COR-L47 (cell line): ENCODE measurements at places on chromosomes 1 and 21.

GRCh38 chr21:28261298-28261697, 731.4 kb downstream of the LTN1 start:
- no peak for DNase-seq

- DNase-seq: no peak
Measured at GRCh38 chr1:201562257-201562656, 23.3 kb downstream of the NAV1 start.

- peak; percentile 17 for DNase-seq
Measured at GRCh38 chr1:163170975-163171676, 31.6 kb downstream of the RGS5 start.

GRCh38 chr1:97414682-97415312, 506.0 kb downstream of the DPYD start:
- no peak for DNase-seq

DNA sequence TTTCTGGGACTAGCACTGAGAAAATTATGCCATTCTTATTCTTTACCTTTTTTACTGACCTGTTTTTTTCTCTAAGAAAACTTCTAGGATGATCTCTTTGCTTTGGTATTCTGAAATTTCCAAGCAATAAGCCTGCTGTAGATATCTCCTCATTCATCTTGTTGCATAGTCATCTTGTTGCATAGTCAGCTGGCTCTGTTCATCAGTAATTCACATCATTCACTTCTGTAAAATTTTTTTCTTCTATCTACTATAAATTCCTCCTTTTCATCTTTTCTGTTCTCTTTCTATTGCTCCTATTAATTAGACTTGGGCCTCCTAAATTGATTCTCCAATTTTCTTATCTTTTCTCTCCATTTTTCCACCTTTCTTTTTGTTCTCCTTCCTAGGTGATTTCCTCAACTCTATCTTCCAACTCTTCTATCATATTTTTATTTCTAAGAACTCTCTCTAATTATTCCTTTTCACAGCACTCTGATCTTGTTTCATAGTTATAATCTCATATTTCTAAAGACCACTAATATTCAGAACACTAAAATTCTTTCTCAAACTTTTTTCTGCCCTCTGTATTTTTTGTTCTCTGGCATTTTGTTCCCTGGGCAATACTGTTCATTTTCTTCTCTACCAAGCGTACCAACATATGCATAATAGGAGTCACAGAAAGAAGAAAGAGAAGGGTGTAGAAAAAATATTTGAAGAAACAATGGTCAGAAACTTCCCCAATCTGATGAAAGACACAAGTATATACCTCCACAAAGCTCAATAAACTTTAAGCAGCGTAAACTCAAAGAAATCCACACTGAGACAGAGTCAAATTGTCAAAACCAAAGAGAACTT, 17.7 kb downstream of the TUT4 start:
- DNase-seq: no peak

DNA sequence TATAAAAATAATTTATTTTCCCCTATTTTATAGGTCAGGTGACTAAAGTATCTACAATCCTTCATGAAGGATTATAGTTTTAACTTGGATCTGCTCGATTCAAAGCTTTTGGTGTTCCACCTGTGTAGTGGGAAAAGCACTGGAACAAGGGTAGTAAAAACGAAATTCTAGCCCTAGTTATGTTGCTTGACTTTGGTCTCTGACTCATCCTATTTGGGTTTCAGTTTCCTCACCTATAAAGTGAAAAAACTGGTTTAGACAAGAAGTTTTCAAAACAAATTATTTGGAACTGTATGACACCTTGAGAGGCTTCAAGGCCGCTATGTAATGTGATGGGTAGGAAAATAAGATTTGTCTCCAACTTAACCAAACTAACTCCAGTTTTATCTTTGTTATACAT, 505.2 kb upstream of the ZRANB2 start:
- DNase-seq: no peak

GRCh38 chr1:27672750-27673112, 739 bp upstream of the IFI6 start:
- DNase-seq: no peak

- DNase-seq: peak; percentile 26
Measured at GRCh38 chr1:88731475-88732269, 47.6 kb downstream of the PKN2 start.

DNA sequence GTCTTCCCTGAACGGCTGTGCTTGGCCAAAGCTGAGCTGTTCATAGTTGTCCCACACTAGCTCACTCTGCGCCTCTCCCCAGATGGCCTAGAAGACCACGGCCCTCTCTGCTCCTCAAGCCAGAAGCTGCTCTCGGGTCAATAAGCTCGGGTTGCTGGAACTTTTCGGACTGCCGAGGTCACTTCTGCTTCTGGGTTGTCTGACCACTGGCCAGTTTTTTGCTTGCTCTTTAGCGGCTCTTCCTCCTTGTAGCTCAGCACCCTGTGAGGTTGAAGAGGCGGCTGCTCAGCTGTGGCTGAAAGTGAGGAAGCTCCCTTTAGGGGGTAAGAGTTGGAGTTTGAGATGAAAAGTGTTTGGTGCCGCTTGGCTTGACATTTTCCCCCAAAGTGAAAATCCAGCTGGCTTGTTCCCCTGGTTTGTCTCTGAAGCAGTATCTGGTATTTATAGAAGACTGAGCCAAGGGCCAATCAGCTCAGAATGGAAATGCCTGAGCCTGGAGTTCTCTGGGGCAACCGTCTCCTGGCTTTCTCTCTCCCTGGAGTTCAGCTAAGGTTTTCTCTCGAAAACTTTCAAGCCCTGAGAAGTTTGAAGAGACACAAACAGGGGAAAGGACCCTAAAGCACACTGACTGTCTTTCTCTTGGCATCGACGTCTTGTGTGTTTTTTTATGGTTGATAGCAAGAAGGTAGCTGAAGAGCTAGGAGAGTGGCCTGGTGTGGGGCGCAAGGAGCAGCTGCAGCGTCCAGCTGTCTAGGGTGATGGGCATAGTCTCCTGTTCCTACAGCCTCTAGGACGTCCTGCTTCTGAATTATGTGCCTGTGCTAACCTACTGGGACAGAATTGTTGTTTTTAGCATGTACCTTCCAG, 72.0 kb downstream of the SYT6 start:
- DNase-seq: no peak

- DNase-seq: no peak
Measured at GRCh38 chr1:101407505-101408211, 170.8 kb downstream of the S1PR1 start.

- DNase-seq: no peak
Measured at GRCh38 chr21:25939396-25939761, 204.6 kb downstream of the GABPA start.

DNA sequence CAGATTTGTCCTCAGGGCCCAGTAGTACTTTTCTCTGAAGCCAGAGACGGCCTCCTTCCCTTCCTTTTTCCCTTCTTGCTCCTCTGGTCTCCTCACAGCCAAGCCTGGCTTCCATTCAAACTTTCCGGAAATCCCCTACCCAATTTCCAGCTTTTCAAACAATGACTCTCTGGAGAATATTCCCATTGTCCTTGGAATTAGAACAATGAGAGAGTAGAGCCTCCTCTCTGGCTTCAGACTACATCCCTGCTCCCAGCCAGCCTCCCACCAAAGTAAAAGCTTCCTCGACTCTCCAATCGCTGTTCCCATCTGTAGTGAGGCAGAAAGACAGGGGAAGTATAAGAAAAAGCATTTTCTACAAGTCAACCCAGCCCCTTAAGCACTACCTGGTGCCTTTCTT, 77.7 kb upstream of the SOX13 start:
- no peak for DNase-seq

- DNase-seq: no peak
Measured at GRCh38 chr1:200041337-200042118, 14.0 kb downstream of the NR5A2 start.

- no peak for DNase-seq
Measured at GRCh38 chr1:6861075-6861724, 75.9 kb downstream of the CAMTA1 start.
